Stimulated activated CD4-positive, alpha-beta T cell treated with anti-CD3 and anti-CD28 coated beads, Interleukin-2, amount 100 ng/mL, for 48 hours (primary cell): ENCODE measurements at places on chromosomes 16 and 17.

DNA sequence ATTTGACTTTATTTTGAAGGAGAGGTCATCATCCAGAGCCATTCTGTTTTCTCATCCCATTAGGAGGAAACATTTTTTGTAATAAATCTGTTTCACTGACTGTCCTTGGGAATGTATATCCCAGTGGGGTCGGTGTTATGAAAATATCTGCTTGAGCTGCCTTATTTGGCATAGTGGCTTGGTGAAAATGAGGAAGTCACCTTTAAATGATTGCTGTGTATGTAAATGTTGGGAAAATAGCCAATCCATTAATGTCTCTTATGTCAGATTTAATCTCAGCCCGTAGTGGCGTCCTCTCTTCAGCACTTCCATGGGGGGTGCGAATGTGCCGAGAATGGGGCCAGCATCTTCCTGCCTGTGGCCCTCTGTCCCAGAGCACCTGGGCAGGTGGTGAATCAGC is 57.6 kb downstream of the BANP start:
- no peak for DNase-seq

- DNase-seq, result no peak
Observed at GRCh38 chr16:64745258-64745930, 376.5 kb downstream of the CDH11 start.

GRCh38 chr17:20999841-21000532 is 42.8 kb downstream of the USP22 start:
- DNase-seq, result no peak

- no peak for DNase-seq
Observed at GRCh38 chr16:70399951-70400350, 38.9 kb downstream of the ST3GAL2 start.

- no peak for DNase-seq
Observed at GRCh38 chr17:61710546-61710945, 119.5 kb upstream of the NACA2 start.

DNA sequence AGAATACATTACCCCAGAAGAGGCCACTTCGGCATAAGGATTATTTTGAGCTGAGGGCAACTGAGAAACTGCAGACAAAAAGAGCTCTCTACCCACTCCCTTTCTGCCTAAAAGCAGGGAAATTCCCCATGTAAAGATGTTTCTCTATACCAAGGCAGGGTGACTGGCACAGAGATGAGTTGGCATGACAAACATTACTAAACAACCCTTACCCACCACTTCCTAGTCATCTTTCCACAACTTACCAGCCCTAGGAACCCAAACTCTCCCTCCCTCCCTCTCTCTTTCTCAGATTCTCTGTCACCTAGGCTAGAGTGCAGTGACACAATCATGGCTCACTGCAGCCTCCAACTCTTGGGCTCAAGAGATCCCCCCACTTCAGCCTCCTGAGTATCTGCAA is 68.6 kb downstream of the EMP2 start:
- DNase-seq, result no peak

DNA sequence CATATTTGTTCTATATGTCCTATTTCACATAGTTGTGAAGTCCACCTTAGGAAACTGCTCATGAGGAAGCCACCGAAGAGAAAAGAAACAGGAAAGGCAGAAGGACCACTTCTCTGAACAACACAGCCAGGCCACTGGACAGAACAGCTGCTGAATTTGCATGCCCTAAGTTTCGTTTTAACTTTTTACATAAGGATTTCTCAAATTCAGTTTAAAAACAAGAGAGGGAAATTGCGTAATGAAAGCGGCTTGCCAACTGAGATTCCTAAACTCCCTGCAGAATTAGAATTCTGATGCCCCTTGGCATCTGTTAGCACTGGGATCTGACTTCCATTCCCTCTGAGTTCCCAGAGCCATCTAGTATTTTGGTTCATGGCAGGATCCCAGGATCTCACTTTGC is 5.0 kb upstream of the CCL8 start:
- no peak for DNase-seq

DNA sequence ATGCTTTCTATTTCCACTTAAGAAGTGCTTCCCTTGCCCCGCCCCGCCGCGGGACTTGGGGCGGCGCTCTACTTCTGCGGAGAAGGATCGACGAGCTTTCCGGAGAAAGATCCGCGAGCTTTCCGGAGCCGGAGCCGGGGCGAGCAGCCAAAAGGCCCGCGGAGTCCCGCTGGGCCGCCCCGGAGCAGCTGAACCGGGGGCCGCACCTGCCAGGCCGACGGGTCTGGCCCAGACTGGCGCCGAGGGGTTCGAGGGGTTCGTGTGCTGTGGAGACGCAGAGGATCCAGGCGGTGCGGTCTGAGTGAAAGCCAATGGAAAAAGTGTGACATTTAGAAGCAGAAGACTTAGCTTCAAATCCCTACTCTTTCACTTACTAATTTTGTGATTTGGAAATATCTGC is 50.8 kb downstream of the TBC1D26 start:
- no peak for DNase-seq

DNA sequence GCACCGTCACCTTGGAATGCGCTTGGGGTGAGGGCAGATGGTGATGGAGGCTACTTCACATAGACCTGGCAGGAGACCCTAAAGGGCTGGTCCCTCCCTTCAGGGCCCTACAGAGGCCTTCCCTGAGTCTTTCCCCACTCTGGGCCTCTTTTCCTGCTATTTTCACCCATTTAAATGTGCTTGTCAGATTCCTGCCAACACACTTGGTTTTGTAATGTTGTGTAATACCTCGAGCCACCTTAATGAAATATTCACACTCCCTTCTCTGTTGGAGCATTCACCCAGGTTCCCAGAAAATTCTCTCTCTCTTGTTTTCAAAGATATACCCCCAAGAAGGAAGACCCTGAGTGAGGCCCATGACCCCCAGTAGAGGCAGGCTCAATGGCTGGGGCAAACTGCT is 456.6 kb upstream of the DYNLRB2 start:
- DNase-seq, result no peak
